ENCODE measurements at places on chromosomes 2 and 18. TPM values are rescaled to one million over a fixed set of nuclear protein-coding genes. Genes with fewer than 3 reads are reported as not detected.

- no peaks in the 10 kb centered on the region for H3K36me3 ChIP-seq
- no peak overlapping the region for H3K27ac ChIP-seq
- no peaks in the 10 kb centered on the region for H3K27me3 ChIP-seq
- no peak overlapping the region for H3K4me3 ChIP-seq
- no peak for DNase-seq
Observed at GRCh38 chr2:3110994-3111666, 266.5 kb downstream of the EIPR1 start.

- peak within 1 kb of the TSS; percentile 55 for H3K27ac ChIP-seq
- H3K4me3 ChIP-seq: peak within 1 kb of the TSS; percentile 60
- H3K36me3 ChIP-seq: peaks cover 6% of the 10 kb centered on the region
- peak; percentile 22 for DNase-seq
- H3K27me3 ChIP-seq: no peaks in the 10 kb centered on the region
Observed at GRCh38 chr18:9708057-9708433, at the start of gene RAB31. Gene RAB31 (plus strand): TSS chr18:9708301. CDS start chr18:9708406, 105 bp downstream.

RGPD4 gene
- total RNA-seq: 0.14 TPM

- H3K36me3 ChIP-seq: no peaks in the 10 kb centered on the region
- H3K27ac ChIP-seq: no peak overlapping the region
- H3K4me1 ChIP-seq: no peaks in the 10 kb centered on the region
- no peak for DNase-seq
- no peaks in the 10 kb centered on the region for H3K27me3 ChIP-seq
- H3K4me3 ChIP-seq: no peak overlapping the region
Observed at GRCh38 chr2:188345020-188345419, 53.3 kb downstream of the GULP1 start.

DNA sequence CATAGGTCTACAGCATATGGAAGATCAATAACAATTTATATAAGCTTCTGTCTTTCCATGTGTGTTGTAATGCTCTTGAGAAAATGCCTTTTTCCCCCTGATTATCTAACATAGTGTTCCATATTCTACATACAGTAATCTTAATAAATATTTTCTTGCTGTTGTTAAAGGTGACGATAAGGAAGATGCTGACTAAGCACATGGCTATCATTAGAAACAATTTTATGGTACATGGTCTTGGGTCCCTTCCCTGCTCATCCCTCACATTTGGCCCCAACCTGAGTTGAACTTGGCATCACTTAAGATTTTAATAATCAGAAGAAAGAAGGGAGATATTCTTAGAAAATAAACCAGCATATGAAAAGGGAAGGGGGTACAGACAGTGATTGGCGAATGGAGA, 382.1 kb upstream of the CDH20 start:
- H3K4me1 ChIP-seq: no peaks in the 10 kb centered on the region
- DNase-seq: no peak
- no peaks in the 10 kb centered on the region for H3K27me3 ChIP-seq
- H3K27ac ChIP-seq: no peak overlapping the region
- H3K4me3 ChIP-seq: no peak overlapping the region

DNA sequence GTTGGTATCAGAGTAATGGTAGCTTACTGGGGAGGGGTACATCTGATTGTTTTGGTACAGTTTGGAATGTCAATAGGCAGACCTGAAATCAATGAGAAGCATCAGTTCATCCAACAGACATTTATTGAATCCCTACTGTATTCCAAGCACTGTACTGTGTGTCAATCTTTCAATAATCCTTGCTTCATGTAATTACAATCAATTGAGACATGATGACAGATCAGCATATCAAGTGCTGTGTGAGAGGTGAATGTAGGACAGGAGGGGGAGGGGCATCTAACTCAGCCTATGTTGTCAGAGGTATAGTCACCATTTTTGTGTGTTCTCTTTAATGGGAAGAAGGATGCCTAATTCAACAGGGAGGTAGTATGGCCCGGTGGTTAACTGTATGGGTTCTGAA, 146.9 kb downstream of the SLC4A10 start:
- no peak for DNase-seq
- H3K27ac ChIP-seq: no peak overlapping the region
- no peaks in the 10 kb centered on the region for H3K36me3 ChIP-seq
- H3K4me1 ChIP-seq: no peaks in the 10 kb centered on the region
- H3K27me3 ChIP-seq: no peaks in the 10 kb centered on the region
- H3K4me3 ChIP-seq: no peak overlapping the region

GRCh38 chr2:1607236-1607920, 136.9 kb downstream of the PXDN start:
- H3K4me3 ChIP-seq: no peak overlapping the region
- no peaks in the 10 kb centered on the region for H3K36me3 ChIP-seq
- no peak overlapping the region for H3K27ac ChIP-seq
- DNase-seq: no peak
- peaks cover 13% of the 10 kb centered on the region for H3K4me1 ChIP-seq

SPHKAP gene
- total RNA-seq: not detected

DNA sequence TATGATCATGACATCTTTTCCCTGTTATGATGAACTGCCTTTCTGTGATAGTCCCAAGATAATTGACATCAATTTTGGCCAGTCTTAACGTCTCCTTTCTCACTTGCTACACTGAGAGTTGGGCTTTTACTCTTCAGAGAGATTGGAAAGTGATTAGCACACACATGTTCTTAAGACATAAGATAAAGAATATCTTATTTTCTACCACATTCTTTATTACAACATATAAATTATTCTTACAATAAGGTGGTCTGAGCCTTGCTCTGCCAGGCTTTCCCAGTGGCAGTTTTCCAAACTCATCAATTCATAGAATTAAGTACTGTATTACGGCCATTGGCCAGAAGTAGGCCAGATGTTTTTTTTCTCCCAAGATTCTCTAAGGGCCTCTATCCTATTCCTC, 5.7 kb upstream of the DSC3 start:
- H3K27me3 ChIP-seq: no peaks in the 10 kb centered on the region
- peaks cover 6% of the 10 kb centered on the region for H3K36me3 ChIP-seq
- H3K4me1 ChIP-seq: peaks cover 32% of the 10 kb centered on the region
- no peak for DNase-seq
- no peak overlapping the region for H3K4me3 ChIP-seq
- H3K27ac ChIP-seq: no peak overlapping the region

- no peaks in the 10 kb centered on the region for H3K27me3 ChIP-seq
- peaks cover 14% of the 10 kb centered on the region for H3K36me3 ChIP-seq
- no peak overlapping the region for H3K4me3 ChIP-seq
- peak; percentile 12 for DNase-seq
- H3K27ac ChIP-seq: peak overlapping the region; percentile 42
- no peaks in the 10 kb centered on the region for H3K4me1 ChIP-seq
Observed at GRCh38 chr2:165762723-165763122, 31.3 kb downstream of the GALNT3 start.

- no peaks in the 10 kb centered on the region for H3K27me3 ChIP-seq
- no peak overlapping the region for H3K4me3 ChIP-seq
- no peaks in the 10 kb centered on the region for H3K4me1 ChIP-seq
- H3K36me3 ChIP-seq: peaks cover 5% of the 10 kb centered on the region
Observed at GRCh38 chr2:220701115-220701514, 871.0 kb downstream of the EPHA4 start.

DNA sequence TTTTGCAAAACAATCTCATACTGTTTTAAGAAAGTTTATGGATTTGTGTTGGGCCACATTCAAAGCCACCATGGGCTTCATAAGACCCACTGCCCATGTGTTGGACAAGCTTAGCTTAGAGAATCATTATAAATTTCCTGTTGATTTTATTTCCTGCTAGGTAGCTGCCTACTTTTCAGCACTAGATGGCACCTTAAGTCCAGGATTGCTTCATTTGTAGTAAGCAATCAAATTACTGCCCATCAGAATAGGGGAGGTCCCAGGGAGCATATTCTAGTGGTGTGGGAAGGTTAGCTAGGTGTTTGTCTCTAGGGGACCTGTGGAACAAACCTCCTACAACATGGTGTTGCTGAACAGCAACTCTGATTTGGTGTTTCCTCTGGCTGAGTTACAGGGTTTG, 11.0 kb upstream of the DCDC2C start:
- H3K4me1 ChIP-seq: no peaks in the 10 kb centered on the region
- peaks cover 22% of the 10 kb centered on the region for H3K27me3 ChIP-seq
- no peak overlapping the region for H3K4me3 ChIP-seq

B3GNT2 gene
- 12.3 TPM for total RNA-seq

DNA sequence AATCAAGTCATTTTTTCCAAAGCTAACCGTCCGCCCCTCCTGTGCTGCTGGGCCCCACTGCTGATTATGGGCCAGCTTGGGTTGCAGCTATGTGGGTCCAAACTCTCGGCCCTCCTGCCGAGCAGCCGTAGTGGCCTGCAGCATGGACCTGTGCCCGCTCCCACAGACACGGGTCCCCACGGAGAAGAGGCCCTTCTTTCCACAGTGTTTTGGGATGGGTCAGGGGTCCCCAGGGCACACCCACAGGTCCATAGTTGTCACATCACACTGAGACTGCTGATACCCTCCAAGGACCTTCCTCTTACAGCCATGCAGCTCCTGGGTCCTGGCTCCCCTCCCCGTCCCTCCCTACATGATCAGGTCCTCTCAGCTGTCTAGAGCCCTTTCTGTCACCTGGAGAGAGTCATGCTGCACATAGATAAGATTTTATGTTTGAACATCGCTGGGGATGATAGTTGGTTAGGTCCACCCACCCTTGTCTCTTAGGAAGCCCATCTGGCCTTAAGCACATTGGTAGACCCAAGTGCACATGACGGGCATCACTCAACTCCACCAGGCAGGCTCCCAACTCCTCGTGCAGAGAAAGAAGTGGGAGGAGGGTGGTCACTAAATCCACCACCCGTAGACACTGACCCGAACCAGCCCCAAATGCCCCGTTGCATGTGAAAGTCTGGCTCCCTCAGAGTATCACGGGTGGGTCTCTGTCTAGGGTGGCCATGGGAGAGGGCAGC, 17.5 kb downstream of the GPR55 start:
- H3K27ac ChIP-seq: no peak overlapping the region
- DNase-seq: no peak
- H3K27me3 ChIP-seq: no peaks in the 10 kb centered on the region
- no peaks in the 10 kb centered on the region for H3K36me3 ChIP-seq
- H3K4me3 ChIP-seq: no peak overlapping the region

DSG3 gene
- 68.5 TPM for total RNA-seq

GRCh38 chr18:55076643-55077218, 117.5 kb upstream of the CCDC68 start:
- H3K27me3 ChIP-seq: no peaks in the 10 kb centered on the region
- no peak overlapping the region for H3K27ac ChIP-seq
- H3K4me1 ChIP-seq: no peaks in the 10 kb centered on the region
- H3K4me3 ChIP-seq: no peak overlapping the region

SCN7A gene
- total RNA-seq: not detected

RNF152 gene
- 1.7 TPM for total RNA-seq

DNA sequence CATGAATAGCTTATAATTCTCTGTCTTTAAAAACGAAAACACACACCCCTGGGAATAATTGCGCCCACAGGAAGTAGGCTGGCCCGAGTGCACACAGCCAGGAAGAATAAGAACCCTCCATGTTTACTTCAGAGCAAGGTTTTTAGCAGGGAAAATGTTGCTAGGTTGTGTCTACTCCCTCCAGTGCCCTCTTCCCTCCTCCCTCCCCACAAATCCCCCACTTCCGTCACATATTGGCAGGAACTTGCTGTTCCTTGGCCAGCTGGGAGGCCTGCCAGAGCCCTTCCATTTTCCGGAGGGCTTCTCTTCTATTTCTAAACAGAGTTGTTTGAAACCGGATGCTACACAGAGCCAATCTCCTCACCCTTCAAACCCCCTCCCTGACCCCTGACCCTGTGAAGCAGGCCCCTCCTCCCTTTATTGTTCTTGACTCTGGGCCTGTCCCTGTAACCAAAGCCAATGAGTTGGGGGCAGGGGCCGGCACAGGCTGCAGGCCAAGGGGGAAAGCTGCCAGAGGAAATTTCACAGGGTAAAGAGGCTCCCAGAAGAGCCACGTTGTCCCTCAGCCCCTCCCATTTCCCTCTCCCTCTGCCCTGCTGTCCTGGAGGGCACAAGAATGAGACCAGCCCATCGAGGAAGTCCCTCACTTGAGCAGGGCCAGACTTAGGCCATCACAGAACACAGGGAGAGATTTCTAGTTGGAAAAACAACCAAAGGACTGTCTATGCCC, 49.8 kb upstream of the LGALSL start:
- no peaks in the 10 kb centered on the region for H3K36me3 ChIP-seq
- peak overlapping the region; percentile 77 for H3K27ac ChIP-seq
- H3K4me1 ChIP-seq: peaks cover 50% of the 10 kb centered on the region

DNA sequence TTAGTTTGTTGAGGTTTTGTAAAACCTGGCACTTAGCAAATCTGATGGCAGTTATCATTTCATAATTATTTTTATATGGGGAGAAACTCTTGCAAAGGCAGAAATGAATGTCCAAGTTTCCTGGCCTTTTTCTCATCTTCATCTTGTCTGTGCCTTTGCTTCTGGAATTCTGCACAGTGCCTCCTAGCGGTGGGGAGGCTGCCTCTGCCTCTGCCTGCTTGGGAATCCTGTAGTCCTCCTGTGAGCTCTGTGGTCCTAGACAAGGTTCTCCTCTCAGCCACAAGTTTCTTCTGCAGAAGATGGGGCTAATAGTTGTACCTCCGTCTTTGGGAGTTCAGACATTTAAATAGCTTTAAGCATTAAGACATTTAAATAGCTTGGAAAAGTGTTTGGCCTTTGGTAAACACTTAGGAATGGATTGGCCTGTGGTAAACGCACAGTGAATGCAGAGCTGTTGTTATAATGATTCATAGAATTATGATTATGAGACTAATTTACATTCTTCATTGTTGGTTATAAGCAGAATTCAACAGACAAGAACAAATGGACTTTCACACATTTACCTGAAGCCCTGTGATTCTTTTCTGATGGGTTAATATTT, 101.2 kb downstream of the ZNF236 start:
- DNase-seq: peak; percentile 36
- H3K4me1 ChIP-seq: peaks cover 5% of the 10 kb centered on the region
- H3K27ac ChIP-seq: no peak overlapping the region
- H3K4me3 ChIP-seq: no peak overlapping the region
- peaks cover 76% of the 10 kb centered on the region for H3K36me3 ChIP-seq

DNA sequence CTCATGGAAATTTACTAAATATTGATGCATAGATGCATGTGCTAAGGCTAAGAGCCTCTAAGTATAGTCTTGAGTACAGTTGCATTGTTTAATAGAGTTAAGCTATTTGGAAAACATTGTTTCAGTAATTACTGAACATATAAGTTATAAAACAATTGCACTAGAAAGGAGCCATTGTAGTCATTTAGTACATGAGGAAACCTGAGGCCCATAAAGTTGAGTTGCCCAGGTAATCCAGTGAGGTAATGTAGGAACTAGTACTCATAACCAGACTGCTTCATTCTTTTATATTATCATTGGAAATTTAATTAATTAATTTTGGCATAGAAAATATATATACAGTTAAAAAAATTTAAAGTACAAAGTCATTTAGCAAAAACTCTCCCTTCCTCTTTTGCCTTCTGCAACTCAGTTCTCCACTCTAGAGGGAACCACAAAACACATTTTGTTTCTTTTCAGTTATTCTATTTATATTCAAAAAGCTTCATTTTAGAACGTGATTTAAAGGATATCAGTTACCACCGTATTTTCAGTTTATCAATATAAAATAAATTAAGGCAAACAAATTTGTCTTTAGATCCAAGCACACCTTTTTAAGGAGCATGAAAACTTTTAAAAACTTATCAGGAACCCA, 27.8 kb upstream of the TBR1 start:
- H3K27me3 ChIP-seq: no peaks in the 10 kb centered on the region
- DNase-seq: no peak
- H3K27ac ChIP-seq: no peak overlapping the region
- no peaks in the 10 kb centered on the region for H3K4me1 ChIP-seq

- H3K36me3 ChIP-seq: no peaks in the 10 kb centered on the region
- no peak overlapping the region for H3K27ac ChIP-seq
- H3K4me3 ChIP-seq: no peak overlapping the region
- H3K4me1 ChIP-seq: no peaks in the 10 kb centered on the region
- DNase-seq: no peak
- no peaks in the 10 kb centered on the region for H3K27me3 ChIP-seq
Observed at GRCh38 chr2:62354771-62355561, 151.0 kb downstream of the TMEM17 start.

ERMN gene
- not detected for total RNA-seq

- H3K27ac ChIP-seq: no peak overlapping the region
- H3K27me3 ChIP-seq: no peaks in the 10 kb centered on the region
Observed at GRCh38 chr18:23703057-23703986, 14.1 kb downstream of the LAMA3 start.

Data from MCF 10A (cell line).